Urinary bladder (tissue), 4 donors: ENCODE measurements at places on chromosomes 3 and 15. TPM values are rescaled to one million over a fixed set of nuclear protein-coding genes. Genes with fewer than 3 reads are reported as not detected.

GRCh38 chr3:25273582-25274171 is 154.4 kb upstream of the RARB start:
- no peak for DNase-seq

DNA sequence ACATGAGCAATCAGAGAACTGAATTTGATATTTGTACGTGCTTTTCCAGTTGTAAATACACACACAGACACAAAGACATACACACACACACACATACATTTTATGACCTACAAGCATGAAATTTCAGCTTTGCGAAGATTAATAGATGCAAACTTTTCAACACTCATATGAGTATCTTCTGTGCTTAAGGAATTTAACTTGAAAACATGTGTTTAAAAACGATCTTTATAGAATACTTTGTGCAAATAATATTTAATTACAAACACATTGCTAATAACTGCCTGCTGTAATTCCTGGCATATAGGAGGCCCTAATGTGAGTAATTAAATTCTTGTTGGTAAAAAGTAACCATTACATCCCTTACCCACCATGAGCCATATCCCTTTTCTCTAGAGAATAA is 107.7 kb upstream of the PLSCR5 start:
- no peak for DNase-seq

GRCh38 chr3:53189276-53189675 is 28.3 kb downstream of the PRKCD start:
- DNase-seq, result no peak

DNA sequence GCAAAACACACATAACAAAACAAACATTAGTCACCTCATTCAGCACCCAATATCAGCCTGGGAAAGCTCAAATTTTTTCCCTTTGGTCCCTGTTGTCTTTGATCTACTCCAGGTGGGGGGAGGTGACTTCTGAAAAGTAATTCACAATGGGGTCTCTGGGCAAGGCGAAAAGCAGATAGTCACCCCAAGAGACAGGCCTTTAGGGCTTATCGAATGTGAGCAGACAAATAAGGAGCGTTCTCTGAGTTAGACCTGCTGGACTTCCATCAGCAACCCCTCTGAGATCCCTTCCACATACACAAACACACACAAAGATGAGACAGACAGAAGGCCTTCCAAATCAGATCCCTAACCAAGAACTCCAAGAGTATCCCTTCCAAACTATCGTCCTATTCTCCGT is 171.0 kb upstream of the SMAD3 start:
- no peak for DNase-seq

- no peak for DNase-seq
Observed at GRCh38 chr3:122916084-122916483, 111.5 kb downstream of the SEMA5B start.

DNA sequence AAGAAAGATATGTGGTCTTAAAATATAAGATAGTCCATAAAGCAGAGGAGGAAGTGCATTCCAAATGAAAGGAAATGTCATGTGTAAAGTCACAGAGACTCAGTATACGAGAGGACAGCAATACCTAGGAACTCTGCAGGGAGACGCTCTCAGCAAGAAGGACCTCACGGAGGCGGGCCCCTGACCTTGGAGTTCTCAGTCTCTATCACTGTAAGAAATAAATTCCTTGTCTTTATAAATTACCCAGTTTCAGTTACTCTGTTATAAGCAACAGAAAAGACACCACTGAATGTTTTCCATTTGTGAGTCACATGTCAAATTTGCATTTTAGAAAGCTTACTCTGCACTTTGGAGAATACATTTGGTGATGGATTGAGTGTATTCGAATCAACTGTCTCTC is 140.6 kb downstream of the GBE1 start:
- no peak for DNase-seq

DNA sequence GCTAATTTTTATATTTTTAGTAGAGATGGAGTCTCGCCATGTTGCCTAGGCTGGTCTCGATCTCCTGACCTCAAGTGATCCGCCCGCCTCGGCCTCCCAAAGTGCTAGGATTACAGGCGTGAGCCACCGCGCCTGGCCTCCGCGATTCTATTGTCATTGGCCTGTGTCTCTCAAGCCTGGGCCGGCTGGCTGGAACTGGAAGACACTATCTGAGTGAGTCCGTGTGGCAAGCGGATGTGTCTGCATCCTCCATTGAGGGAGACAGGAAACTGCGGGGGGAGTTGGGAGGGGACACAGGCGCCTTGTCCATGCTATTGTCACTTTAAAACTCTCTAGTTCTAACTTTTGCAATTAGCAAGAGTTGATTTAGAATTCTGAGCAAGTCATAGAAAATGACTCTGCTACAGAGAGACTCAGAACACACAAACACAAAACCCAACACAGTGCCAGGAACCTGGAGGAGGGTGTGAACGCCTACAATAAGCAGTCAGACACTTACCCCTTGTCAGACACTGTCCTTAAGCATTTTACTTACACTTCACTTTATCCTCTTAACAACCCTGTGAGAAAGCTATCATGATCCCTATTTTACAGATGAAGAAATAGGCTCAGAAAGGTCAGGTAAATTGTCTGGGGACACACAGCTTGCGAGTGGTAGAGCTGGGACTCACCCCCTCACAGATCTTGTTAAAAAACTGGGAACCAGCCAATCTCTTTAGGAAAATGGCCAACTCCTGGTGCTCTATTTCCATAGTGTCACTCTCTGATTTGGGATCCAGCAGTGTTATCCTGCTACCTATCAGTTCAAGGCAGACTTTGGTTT is 38.7 kb downstream of the ANP32A start:
- DNase-seq, result no peak

- DNase-seq, result no peak
Observed at GRCh38 chr3:111311126-111311525, 230.9 kb upstream of the CD96 start.

DNA sequence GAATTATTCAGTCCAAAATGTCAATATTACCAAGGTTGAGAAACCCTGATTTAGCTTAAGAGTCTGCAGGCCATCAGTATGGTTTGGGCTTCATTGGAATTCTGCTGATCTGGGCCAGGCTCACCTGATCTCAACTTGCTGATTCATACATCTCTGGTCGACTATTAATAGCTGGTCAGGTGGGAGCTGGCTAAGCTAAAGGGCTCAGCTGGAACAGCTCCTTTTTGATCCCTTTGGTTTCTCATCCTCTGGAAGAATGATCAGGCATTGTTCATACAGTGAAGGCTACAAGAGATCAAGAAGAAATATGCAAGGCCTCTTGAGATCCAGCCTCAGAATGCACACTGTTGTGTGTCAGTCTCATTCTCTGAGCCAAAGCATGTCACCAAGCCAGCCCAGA is 123.3 kb upstream of the MME start:
- no peak for DNase-seq

DNA sequence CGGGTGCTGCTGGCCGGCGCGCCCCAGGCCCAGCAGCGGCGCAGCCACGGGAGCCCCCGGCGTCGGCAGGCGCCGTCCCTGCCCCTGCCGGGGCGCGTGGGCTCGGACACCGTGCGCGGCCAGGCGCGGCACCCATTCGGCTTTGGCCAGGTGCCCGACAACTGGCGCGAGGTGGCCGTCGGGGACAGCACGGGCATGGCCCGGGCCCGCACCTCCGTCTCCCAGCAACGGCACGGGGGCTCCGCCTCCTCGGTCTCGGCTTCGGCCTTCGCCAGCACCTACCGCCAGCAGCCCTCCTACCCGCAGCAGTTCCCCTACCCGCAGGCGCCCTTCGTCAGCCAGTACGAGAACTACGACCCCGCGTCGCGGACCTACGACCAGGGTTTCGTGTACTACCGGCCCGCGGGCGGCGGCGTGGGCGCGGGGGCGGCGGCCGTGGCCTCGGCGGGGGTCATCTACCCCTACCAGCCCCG is 777 bp downstream of the LOXL1 start:
- no peak for DNase-seq

GRCh38 chr3:154252759-154253638 is 71.3 kb downstream of the DHX36 start:
- DNase-seq, result peak; percentile 81

DNA sequence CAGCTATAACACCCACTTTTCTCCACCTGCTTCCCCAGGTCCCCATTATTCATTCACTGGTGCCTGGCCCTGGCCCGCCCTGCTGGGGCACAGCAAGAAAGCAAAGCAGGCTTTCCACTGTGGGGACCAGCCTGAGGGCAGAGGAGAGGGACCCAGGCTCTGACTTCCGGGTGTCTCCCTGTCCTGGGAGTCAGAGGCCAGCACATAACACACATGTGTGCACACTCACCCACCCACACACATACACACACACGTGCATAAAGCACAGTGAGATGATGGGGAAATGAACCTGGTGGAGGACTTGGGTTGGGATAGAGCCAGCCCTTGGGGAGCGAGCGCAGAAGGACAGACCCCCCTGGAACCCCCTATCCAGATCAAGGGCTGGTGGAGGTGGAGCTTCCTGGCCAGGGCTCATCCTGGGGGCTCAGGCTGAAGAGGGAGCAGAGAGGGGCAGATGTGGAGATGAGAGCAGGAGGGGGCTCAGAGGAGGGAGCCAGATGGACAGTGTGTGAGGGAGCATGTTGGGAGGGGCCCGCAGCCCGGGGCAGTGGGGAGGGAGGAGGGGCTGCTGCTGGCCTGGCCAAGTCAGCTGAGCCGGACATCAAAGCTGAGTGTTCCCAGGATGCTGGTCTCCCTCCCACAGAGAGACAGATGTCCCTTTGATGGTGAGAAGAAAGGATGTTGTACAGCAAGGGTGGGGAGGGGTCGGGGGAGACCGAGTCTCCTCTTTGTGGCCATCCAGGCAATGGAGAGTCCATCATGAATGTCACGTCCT is 78.2 kb downstream of the LINGO1 start:
- no peak for DNase-seq

GRCh38 chr3:184687363-184688015 is 24.4 kb downstream of the MAGEF1 start:
- no peak for DNase-seq

TTC21A gene
- 4.3 TPM for total RNA-seq

BCHE gene
- total RNA-seq, result 174 TPM

SAMMSON gene
- total RNA-seq, result 0.21 TPM

VPS33B gene
- total RNA-seq, result 5.8 TPM

DOCK3 gene
- 1.7 TPM for total RNA-seq

IMPG2 gene
- 2.3 TPM for total RNA-seq
